Caudate nucleus (tissue), 63 donors: ENCODE measurements at places on chromosomes 2 and 18.

- DNase-seq = no peak
These were observed 28.9 kb downstream of the RAB31 start for GRCh38 chr18:9737006-9737405.

DNA sequence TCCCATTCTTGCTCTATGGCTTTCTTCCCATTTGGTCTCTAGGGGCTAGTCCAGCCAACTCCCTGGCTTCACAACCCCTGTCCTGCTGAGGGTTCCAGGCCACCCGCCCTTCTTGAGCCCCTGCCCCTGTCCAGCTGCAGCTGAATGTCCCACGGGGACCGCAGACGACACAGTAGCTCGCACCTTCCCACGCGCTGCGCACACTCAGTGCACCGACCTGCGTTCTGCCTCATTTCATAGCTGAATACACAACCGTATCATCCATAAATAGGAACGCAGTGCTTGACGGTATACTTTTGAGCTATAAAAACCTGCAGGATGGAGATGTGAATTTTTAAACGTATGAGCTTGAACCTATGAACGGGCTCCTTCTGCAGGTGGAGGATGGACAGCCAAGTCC, 660.4 kb upstream of the SALL3 start:
- no peak for DNase-seq

DNA sequence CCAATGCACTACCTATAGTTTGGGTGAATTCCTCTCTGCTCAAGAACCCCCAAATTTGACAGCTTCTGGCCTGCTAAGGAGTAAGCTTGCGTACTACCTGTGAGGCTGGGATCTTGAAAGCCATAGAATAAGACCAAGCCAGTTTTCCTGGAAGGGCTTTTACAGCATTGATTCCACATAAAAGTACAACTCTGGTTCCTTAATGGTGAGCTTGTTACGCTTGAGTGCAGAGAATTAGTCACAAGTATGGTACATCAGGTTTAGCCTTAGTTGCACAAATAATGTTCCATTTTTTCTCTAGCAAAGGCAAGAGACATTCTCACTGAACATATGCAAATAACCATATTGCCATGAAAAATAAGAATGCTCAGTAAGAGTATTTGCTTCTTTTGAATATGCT, 39.1 kb upstream of the STK39 start:
- no peak for DNase-seq

- no peak for DNase-seq
These were observed 128.2 kb upstream of the GLI2 start for GRCh38 chr2:120607506-120607905.

GRCh38 chr18:47390410-47391024, 139.1 kb upstream of the SKOR2 start:
- DNase-seq = no peak
